ENCODE measurements at places on chromosomes 1 and 21.

- no peak for DNase-seq
Observed at GRCh38 chr21:45853703-45854342, 127.7 kb upstream of the COL6A1 start.

DNA sequence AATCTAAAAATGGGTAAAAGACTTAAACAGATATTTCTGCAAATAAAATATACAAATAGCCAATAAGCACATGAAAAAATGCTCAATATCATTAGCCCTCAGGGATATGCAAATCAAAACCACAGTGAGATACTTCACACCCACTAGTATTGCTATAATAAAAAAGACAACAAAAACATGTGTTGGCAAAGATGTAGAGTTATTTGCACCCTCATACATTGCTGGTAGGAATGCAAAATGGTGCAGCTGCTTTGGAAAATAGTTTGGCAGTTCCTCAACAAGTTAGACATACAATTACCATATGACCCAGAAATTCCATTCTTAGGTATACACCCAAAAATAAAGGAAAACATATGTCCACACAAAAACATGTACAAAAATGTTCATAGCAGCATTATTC lies 30.2 kb downstream of the ZZZ3 start:
- no peak for DNase-seq

DNA sequence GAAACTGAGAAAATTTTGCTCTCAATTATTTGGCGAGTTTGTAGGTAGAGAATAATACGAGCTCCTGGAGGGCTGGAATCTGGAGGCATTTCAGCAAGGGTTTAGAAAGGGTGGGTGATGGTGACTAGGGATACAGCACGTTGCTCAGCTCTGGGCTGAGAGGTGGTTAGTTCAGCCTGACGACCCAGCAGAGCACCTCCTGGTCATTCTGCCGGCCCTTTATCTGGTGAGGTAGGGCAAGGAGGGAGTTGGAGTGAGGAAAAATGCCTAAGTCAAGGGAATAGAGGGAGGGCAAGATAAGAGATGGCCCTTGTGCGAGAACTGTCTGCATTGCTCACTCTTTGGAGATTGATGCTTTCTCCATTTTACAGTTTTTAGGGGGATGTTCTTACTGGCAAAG lies 19.1 kb downstream of the GALNT2 start:
- DNase-seq: no peak

DNA sequence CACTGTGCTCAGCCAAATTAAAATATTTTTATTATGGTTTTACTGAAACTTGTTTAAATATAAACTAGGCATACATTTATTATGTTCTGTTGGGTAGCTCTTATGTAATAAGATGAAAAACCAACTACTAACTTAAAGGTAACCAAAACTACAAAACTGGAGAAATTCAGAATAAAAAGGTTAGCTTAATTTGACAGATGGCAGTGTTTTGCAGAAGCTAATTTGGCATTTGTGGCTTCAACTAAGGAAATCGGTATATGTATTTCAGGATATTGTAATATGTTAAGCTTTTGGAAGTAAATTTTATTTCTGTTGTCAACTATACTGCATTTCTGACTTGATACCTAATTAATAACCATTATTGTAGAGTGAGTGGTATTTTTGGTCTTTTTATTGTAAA lies 18.8 kb downstream of the USP25 start:
- DNase-seq: no peak

DNA sequence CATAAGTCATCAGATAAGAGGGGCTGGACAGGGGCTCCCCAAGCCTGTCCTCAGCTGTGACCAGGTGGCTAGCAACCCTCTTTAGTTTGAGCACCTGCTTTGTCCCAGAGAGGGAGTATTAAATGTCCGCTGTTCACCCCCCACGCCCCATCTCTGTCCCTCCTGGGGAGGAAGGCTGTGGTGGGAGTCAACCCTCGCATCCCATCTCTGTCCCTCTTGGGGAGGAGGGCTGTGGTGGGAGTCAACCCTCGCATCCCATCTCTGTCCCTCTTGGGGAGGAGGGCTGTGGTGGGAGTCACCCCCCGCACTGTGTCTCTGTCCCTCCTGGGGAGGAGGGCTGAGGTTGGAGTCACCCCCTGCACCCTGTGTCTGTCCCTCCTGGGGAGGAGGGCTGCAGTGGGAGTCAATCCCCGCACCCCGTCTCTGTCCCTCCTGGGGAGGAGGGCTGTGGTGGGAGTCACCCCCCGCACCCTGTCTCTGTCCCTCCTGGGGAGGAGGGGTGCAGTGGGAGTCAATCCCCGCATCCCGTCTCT lies 72.6 kb upstream of the ABCG1 start:
- DNase-seq: no peak

DNA sequence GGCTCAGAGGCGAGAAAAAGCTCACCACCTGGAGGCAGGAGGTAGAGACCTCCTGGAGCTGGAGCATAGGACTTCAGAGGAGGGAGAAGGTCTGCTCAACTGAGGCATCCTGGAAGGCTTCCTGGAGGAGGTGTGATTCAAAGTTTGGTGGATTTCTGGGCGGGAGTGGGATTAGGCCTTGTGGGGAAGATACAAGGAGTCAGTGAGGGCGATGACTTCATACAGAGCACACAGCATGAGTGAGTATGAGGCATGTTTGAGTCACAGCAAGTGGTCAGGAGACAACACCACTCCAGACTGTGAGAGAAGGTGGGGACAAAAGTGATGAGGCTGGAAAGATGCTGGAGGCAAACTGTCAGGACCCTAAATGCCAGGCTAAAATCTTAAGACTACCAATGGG lies 77.6 kb downstream of the MATN1 start:
- no peak for DNase-seq

DNA sequence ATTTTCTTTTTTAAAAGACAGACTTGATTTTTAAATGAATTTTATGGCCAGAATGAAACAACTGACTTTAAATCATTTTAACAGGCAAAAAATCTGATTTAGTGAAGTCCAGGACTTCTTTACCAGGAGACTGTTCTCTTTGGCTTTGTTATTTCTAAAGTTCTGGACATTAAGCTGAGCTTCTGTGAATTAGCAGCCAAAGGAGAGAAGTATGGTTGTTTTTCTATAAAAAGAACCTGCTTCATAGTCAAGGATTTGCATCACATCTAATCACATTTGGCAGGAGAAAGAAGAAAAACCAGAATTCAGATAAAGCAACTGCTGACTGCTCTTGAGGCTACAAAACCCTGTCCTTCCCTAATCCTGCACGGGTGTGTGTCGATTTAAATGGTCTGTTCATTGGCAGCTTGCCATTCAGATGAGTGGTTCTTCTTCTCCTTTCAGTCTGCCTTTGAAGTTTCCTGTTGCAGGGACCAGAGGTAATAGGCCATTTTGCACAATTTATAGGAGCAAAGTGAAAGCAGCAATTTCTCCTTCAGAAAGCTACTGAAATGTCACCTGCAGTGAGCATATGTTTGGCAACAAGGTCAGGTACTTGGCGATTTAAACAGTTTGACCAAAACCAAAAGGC lies 215.4 kb downstream of the OLFM3 start:
- peak; percentile 9 for DNase-seq

DNA sequence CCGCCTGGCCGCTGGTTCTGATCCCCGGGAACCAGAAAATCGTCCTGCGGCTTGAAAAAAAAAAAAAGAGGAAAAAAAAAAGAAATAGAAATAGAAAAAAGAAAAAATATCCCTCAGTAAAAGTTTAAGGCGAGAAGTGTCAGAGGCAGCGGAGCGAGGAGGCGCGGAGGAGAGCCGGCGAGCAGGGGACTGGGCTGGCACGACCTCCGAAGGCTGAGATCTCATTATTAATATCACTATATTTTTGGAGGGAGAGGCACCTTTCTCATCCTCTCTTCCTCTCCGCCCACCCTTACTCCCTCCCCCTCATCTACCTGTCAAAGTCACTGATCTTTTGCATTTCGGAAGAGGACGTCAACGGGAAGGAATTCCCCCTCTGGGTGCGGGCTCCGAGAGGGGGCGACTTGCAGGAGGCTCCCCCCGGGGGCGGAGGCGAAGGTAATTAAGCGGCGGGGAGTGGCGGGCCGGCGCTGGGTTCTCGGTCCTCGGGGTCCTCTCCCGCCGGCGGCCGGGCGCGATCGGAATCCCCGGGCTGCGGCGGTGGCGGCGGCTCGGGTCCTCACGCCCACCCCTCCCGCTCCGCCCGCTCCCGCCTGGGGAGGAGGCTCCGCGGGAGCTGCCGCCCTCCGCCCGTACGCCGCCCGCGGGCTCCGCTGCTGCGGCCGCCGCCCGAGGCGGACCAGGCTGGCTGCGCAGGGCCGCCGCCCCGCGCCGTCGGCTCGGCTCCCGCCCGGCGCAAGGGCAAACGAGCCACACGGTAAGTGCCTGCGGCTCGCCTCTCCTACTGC lies at the start of gene NTNG1:
NTNG1 (plus strand) TSS at position 337 of the 788 bp plus-strand sequence.
- DNase-seq: peak; percentile 13

- no peak for DNase-seq
Observed at GRCh38 chr1:1876335-1876930, 14.5 kb downstream of the GNB1 start.

DNA sequence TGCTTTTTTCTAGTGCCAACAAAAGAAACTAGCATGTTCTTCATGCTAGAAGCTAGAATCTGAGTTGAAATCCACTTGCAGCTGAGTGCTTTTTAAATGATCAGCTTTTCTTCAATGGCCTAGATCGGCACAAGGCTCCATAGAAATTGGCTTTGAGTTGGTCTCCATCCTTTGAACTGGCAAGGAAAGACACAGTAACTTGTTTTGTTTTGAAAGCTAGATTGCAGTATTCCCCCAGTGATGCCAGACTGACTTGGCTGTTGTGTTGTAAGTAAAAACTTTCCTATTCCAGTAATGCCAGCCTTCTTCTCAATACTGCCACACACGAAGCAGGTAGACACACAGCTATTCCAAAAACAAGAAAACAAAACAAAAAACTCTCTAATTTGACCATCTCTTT lies 139.1 kb downstream of the FMN2 start:
- no peak for DNase-seq

GRCh38 chr1:59976194-59977074 lies 49.9 kb upstream of the CYP2J2 start:
- DNase-seq: peak; percentile 45

DNA sequence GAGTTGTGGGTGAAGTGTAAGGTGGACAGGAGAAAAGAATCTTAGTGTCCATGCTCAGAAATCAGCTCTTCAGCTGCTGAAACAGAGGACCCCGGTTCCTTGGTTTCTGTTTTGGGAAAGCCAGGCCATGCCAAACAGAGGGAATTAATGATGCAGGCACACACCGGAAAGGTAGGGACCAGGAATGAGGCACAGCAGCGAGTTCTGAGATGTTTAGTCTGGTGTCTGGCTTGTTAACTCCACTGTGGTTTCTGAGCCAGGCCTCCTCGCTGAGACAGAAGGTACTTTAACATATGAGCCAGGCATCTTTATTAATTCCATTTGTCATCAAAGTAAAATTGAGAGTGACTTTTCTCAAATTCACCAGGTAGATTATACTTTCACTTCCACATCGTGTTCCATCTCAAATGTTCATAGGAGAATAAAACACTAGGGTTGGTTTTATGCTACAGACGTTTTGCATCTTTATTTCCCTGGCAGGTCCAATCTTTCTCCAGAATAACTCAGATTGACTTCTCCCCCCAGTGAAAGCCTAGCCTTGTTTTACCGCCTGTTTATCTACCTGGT lies 23.5 kb downstream of the LRRC8D start:
- DNase-seq: peak; percentile 32

- no peak for DNase-seq
Observed at GRCh38 chr1:71823708-71824305, 458.5 kb downstream of the NEGR1 start.

DNA sequence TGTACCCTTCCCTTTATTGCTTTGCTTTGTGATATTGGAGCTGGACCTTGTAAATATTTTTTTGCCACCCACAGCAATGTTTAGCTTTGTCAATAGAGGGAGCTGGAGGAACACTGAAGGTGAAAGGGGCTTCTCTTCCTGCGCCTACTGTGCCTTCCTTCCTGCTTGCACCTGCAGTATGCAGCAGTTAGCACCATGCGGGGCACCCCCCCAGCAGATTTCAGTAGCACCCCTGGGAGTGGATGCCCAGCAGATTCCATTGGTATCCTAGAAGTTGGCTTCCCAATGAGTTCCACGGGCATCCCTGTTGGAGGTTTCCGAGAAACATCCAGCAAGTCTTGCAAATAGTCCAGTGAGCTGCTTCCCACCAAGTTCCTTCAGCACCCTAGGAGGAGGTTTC lies 25.6 kb downstream of the S100A10 start:
- peak; percentile 66 for DNase-seq

GRCh38 chr1:156082309-156083091 lies at the start of gene MEX3A:
Gene MEX3A, minus strand, starts transcription at chr1:156082465. Its CDS starts 467 bp downstream, at chr1:156081998.
- DNase-seq: peak; percentile 58

DNA sequence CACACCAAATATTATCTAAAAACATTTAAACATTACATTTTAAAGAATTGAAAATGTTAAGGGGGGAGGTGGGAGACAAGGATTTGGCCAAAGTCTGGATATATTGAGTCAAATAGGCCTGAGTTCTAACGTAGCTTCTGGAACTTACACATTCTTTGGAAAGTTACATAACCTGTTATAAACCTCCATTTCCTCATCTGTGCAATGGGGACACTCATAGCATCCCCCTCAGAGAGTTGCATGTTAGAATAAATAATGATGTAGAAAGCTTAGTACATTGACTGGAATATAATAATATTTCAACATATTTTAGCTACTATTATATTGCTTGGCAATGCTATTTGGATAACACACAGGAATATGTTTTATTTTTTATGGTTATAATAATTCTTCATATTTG lies 117.7 kb downstream of the ATG4C start:
- DNase-seq: no peak

GRCh38 chr1:107572674-107573211 lies 392.2 kb downstream of the VAV3 start:
- DNase-seq: no peak

GRCh38 chr1:111738436-111739193 lies 580 bp downstream of the INKA2 start:
- peak; percentile 75 for DNase-seq

DNA sequence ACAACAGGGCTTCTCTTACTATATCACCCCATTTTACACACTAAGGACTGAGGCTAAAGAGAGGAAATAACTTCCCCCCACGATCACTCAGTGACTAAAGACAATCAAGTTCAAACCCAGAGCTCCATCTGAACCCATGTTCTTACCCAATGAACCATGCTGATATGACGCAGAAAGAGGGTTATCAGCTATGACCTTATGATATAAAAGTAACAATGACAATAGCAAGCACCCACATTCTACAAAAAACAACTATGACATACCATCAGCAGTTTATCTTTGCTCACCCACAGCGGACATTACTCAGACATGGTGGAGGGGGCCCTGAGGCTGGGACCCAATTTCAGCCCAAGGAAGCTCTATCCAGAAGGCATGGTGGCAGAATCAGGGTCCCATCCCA lies 75.7 kb downstream of the PTPN14 start:
- DNase-seq: no peak
